ENCODE measurements at places on chromosomes 1 and 21. TPM values are rescaled to one million over a fixed set of nuclear protein-coding genes. Genes with fewer than 3 reads are reported as not detected.

DNA sequence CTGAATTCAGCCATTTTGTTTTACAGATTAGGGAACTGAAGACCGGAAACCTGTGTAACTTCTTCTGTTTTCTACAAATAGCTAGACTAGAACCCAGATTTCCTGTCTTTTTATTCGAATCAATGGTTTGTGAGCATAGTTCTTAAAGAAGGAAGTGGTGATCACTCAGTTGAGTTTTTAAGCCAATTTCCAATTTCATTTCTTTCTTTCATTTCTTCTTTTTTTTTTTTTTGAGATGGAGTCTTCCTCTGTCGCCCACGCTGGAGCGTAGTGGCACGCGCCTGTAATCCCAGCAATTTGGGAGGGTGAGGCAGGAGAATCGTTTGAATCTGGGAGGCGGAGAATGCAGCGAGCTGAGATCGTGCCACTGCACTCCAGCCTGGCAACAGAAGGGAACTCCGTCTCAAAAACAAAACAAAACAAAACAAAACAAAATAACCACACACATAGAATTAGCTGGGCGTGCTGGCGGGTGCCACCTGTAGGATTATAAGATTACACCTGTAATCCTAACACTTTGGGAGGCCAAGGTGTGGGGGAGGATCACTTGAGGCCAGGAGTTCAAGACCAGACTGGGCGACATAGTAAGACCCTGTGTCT lies 3.0 kb upstream of the MDM4 start:
- no peak for DNase-seq

DNA sequence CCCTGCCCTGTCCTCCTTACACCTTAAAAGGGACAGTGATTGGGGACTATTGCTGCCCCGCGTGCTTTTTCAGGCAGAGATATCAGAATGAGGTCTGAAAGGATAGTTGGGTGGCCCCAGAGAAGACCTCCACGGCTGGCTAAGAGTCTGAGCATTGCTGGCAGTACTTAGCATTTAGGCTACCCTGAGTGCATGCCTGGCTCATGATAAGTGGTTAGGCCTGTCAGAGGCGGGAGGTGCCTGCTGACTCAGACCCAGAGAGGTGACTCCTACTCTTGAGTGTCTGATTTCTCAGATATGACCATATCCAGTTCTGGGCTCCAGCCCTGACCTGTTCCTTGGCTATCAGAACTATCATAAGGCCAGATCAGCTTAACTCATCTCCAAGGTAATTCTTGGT lies 213.7 kb downstream of the PBX1 start:
- DNase-seq, result no peak

DNA sequence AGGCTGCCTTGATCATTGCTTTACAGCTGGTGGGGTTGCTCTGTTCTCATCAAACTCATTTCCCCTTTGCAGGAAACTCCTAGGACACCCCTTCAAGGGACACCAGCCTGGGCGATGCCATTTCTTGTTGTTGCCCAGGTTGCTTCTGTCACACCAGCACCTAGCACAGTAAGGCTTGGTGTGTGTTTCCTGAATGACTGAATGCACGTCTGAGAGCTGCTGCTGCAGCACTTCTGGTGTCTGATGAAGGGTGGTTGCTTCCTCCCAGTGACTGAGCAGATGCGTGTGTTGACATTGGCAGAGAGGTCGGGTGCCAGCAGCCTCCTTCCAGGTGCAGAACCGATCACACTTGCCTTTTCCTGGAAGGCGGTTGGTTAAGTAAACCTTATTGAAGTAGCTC lies 477.4 kb downstream of the CAMTA1 start:
- DNase-seq, result no peak

- no peak for DNase-seq
Observed at GRCh38 chr1:37040773-37041172, 6.5 kb upstream of the GRIK3 start.

DNA sequence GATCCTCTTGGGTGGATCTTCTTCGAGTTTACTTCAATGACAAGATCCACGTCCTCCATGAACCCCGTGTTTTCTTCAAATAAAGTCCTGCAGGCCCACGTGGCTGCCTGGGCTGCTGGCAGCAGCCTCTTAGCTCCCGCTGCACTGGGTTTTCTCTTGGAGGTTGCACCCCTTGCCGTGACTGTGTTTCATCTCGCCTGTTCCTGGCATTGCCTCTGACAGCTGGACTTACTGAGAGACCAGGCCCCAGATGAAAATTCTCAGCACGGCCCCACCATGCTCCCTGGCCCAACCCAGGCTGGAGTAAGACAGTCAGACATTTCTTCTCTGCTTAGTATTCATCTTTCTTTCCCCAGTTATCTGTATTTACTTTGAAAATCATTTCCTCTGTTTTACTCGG lies 274.8 kb upstream of the RUNX1 start:
- DNase-seq, result no peak

GRCh38 chr1:20538760-20539551 lies 13.4 kb upstream of the FAM43B start:
- no peak for DNase-seq

DNA sequence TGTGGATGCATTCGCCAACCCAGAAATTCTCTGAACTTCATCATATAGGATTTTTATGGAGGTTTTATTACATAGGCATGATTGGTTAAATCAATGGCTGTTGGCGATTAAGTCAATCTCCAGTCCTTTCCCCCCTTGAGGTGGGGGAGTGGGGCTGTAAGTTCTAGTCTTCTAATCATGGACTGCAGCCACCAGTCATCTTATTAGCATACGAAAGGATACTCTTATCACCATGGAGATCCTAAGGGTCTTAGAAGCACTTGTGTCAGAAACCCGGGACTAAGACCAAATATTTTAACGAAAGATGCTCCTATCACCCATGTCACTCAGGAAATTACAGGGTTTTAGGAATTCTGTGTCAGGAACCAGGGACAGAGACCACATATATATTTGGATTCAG lies 36.3 kb downstream of the SDCCAG8 start:
- DNase-seq, result no peak

DNA sequence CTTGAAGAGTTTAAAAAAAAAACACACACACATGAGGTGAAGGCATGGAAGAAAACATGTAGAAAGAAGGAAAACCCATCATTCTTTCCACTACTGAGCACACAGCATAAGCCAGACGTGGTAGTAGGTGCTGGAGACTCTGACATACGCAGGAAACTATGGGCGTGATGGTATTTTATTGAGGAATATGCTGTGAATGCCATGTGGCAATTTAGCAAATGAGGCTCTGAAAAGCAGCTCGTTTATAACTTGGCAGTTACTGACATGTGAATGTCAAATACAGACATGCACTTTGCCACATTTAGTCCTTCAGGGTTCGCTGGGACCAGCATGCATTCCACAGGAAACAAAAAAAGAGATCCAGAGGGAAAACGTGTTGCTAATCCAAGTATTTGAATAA lies 74.3 kb upstream of the IFNAR2 start:
- no peak for DNase-seq

GRCh38 chr1:2031546-2032540 lies 12.7 kb downstream of the GABRD start:
- no peak for DNase-seq

- DNase-seq, result no peak
Observed at GRCh38 chr1:157490467-157491165, 61.7 kb downstream of the FCRL5 start.

DNA sequence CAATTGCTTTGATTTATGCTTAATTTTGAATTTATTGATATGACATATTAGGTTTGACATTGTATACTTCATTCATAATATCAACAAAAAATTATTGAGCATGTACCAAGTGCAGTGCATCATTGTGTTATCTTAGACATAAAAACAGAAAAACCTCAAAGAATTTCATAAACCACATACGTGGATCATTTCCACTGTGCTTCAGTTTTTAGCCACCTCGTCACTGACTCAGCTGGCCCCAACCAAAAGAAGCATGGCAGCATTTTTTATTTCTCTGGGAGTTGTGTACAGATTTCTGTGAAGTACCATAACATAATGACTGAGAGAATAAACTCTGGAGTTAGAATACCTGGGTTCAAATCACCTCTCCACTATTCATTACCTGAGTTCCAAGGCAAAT lies 95.6 kb upstream of the C1orf87 start:
- DNase-seq, result no peak

- DNase-seq, result no peak
Observed at GRCh38 chr1:107692580-107693345, 272.2 kb downstream of the VAV3 start.

GRCh38 chr21:24197923-24198322 lies 1409.4 kb downstream of the MRPL39 start:
- DNase-seq, result no peak

- DNase-seq, result no peak
Observed at GRCh38 chr1:172821609-172822274, 162.8 kb downstream of the FASLG start.

DNA sequence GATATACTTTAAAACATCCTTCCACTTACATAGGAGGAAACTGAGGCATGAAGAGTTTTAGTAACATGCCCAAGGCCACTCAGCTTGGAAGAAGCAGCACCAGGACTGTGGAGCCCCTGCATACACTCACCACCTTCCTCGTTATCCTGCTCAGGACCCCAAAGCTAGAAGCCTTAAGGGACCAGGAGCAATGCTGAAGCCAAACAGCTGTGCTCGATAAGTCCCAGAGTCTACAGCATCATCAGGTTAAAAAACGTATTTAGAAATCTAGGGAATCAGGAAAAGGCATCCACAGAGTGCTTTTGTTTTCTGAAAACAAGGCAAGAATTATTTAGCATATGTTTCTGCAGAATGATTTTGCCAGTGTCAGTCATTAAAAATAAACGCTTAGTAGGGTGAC lies 301.7 kb upstream of the ESRRG start:
- no peak for DNase-seq

HES3 gene
- total RNA-seq, result not detected

KCNJ15 gene
- total RNA-seq, result under 0.01 TPM

S100A7A gene
- not detected for total RNA-seq

GNPAT gene
- 57.1 TPM for total RNA-seq

SLC35A3 gene
- 44.1 TPM for total RNA-seq

DMAP1 gene
- total RNA-seq, result 31.5 TPM
